Aorta (tissue), 5 donors: ENCODE measurements at places on chromosomes 2 and 18. TPM values are rescaled to one million over a fixed set of nuclear protein-coding genes. Genes with fewer than 3 reads are reported as not detected.

GRCh38 chr2:28108143-28108542 is 217.6 kb downstream of the BABAM2 start:
- no peaks in the 10 kb centered on the region for H3K36me3 ChIP-seq
- H3K27ac ChIP-seq: no peak overlapping the region
- no peaks in the 10 kb centered on the region for H3K4me1 ChIP-seq
- no peaks in the 10 kb centered on the region for H3K27me3 ChIP-seq
- DNase-seq: no peak

- peaks cover 3% of the 10 kb centered on the region for H3K36me3 ChIP-seq
- no peak overlapping the region for H3K27ac ChIP-seq
- DNase-seq: no peak
- no peaks in the 10 kb centered on the region for H3K27me3 ChIP-seq
- H3K4me3 ChIP-seq: no peak overlapping the region
Measured at GRCh38 chr2:190486037-190486623, 48.4 kb downstream of the NEMP2 start.

DNA sequence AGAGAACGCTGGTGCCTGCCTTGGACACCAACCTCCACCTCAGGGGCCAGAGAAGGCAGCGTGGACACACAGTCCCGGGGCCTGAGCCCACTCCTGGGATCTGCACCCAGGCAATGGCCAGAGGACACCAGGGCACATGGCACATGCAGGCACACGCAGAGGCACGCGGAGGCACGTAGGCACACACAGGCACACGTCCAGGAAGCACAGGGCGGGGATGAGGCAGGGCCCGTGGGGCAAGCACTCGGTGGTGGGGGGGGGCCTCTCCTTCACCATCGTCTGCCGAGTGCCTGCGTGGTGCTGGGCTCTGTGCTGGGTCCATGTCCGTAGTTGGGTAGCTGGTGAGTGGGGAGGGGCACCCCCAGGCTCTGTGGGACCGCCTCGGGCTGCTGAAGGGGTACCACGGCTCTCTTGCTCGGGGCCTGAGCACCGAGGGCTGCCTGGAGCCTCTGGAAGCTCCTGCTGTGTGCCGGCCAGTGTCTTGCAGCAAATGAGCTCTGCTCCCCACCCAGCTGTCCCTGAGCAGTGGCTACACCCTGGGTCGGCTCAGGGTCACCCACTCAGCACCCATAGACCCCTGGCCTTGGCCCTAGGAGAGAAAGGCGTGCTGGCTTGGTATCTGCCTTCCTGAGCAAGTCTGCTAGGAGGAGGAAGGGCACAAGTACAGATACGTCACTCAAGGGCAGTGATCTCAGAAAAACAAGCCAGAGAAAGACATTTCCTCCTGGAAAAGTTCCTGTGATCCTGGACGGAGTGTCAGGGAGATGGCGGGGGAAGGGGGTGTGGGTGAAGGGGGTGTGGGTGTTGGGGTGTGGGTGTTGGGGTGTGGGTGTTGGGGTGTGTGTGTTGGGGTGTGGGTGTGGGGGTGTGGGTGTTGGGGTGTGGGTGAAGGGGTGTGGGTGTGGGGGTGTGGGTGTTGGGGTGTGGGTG is 26.4 kb downstream of the RTP5 start:
- peak; percentile 75 for DNase-seq
- no peaks in the 10 kb centered on the region for H3K36me3 ChIP-seq
- H3K4me3 ChIP-seq: no peak overlapping the region
- no peaks in the 10 kb centered on the region for H3K4me1 ChIP-seq

- no peak for DNase-seq
- no peak overlapping the region for H3K4me3 ChIP-seq
- H3K4me1 ChIP-seq: no peaks in the 10 kb centered on the region
- H3K27me3 ChIP-seq: no peaks in the 10 kb centered on the region
- no peaks in the 10 kb centered on the region for H3K36me3 ChIP-seq
Measured at GRCh38 chr18:6575908-6576307, 153.6 kb upstream of the ARHGAP28 start.

GRCh38 chr2:142980246-142981068 is 103.0 kb downstream of the KYNU start:
- H3K27me3 ChIP-seq: no peaks in the 10 kb centered on the region
- no peaks in the 10 kb centered on the region for H3K36me3 ChIP-seq
- no peak overlapping the region for H3K27ac ChIP-seq
- no peak for DNase-seq

- no peak for DNase-seq
- no peaks in the 10 kb centered on the region for H3K4me1 ChIP-seq
- H3K4me3 ChIP-seq: no peak overlapping the region
Measured at GRCh38 chr2:19654310-19655090, 247.3 kb downstream of the TTC32 start.

GRCh38 chr2:54247115-54247514 is 8.9 kb downstream of the TSPYL6 start:
- H3K27me3 ChIP-seq: no peaks in the 10 kb centered on the region
- H3K36me3 ChIP-seq: no peaks in the 10 kb centered on the region
- H3K4me1 ChIP-seq: peaks cover 5% of the 10 kb centered on the region
- H3K4me3 ChIP-seq: no peak overlapping the region
- no peak for DNase-seq

DNA sequence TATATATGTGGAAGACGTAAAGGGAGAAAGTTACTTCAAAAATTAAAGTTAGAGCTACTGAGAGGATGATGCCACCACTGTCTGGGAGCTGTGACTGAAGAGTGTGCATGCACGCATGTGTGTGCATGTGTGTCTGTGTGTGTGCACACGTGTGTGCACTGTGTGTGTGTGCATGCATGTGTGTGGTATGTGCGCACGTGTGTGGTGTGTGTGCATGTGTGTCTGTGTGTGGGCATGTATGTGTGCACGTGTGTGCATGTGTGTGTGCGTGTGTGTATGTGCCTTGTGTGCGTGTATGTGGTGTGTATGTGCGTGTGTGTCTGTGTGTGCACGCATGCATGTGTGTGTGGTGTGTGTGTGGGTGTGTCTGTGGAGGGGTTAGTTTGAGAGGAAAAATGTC is 473.4 kb downstream of the CMPK2 start:
- no peak overlapping the region for H3K27ac ChIP-seq
- H3K27me3 ChIP-seq: no peaks in the 10 kb centered on the region
- no peak for DNase-seq

Gene LHCGR
- total RNA-seq: not detected

- H3K27ac ChIP-seq: no peak overlapping the region
- H3K36me3 ChIP-seq: no peaks in the 10 kb centered on the region
- H3K4me1 ChIP-seq: no peaks in the 10 kb centered on the region
- DNase-seq: no peak
Measured at GRCh38 chr2:227154986-227155774, 8.8 kb downstream of the COL4A4 start.

Gene C1QL2
- total RNA-seq: not detected

DNA sequence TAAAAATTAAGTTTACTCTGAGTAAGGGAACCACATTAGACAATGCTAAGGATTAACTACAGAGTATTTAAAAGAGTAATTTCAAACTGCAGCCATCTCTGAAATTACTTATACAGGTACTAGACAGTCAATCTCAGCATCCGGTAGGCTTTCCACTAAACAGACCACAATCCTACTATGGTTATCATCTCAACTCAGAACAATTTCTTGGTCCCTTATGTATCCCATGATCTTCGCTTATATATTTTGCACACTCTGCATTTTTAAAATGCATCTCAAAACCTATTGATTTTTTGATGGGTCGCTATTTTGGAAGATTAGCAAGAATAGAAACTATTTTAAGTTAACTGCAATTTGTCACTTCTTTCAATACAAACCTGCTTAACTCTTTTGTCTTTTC is 1.4 kb downstream of the PPP4R1 start:
- H3K4me3 ChIP-seq: peak overlapping the region; percentile 77
- H3K4me1 ChIP-seq: peaks cover 2% of the 10 kb centered on the region
- H3K27me3 ChIP-seq: no peaks in the 10 kb centered on the region
- no peak overlapping the region for H3K27ac ChIP-seq
- DNase-seq: no peak
- H3K36me3 ChIP-seq: no peaks in the 10 kb centered on the region

Gene GAREM1
- 24.0 TPM for total RNA-seq

Gene MEP1B
- total RNA-seq: not detected

DNA sequence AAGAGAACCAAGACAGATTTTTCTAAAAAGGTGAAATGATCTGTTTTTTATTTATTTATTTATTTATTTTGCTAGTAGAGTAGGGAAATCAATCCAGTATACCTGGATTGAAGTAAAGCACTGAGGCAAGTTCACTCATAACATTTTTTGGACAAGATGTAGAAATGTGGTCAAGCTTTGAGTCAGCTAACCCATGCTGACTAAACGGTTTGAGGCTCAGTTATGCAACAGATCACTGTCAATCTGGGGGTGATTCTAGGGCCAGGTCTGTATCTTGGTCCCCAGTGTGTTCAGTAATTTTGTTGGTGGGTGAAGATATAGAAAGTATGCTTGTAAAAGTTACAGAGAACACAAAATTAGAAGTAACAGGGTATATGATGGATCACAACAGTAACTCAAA is 60.2 kb downstream of the RMDN2 start:
- no peaks in the 10 kb centered on the region for H3K27me3 ChIP-seq
- H3K36me3 ChIP-seq: no peaks in the 10 kb centered on the region
- H3K4me3 ChIP-seq: no peak overlapping the region
- H3K27ac ChIP-seq: no peak overlapping the region

GRCh38 chr2:143617803-143618415 is 488.7 kb downstream of the ARHGAP15 start:
- no peaks in the 10 kb centered on the region for H3K36me3 ChIP-seq
- H3K4me3 ChIP-seq: no peak overlapping the region
- DNase-seq: no peak
- no peaks in the 10 kb centered on the region for H3K4me1 ChIP-seq

Gene C2orf80
- total RNA-seq: not detected

DNA sequence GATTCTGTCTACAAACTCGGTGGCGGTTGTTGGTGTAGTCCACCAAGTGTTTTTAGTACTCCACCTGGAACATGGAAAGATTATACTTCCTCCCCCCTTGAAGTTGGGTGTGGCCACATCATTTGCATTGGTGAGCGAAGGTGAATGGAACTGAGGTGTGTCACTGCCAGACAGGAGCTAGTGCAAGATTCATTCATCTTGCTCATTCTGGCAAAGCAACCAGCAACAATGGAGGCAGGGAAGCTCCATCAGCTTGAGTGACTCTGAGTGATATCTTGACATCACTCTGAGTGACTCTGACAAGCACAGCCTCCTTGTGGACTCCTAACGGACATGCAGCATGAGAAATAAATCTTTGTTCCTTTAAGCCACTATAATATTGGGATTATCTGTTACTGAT is 54.7 kb upstream of the SLC1A4 start:
- no peaks in the 10 kb centered on the region for H3K27me3 ChIP-seq
- DNase-seq: no peak
- H3K4me1 ChIP-seq: no peaks in the 10 kb centered on the region
- H3K27ac ChIP-seq: no peak overlapping the region

Gene DSG4
- not detected for total RNA-seq

Gene APOB
- 5.9 TPM for total RNA-seq

- no peak overlapping the region for H3K27ac ChIP-seq
- H3K4me3 ChIP-seq: no peak overlapping the region
- no peaks in the 10 kb centered on the region for H3K36me3 ChIP-seq
- no peaks in the 10 kb centered on the region for H3K4me1 ChIP-seq
Measured at GRCh38 chr2:53006980-53007379, 760.6 kb upstream of the CHAC2 start.

Gene CRYGC
- total RNA-seq: not detected

Gene NAT8
- not detected for total RNA-seq

- H3K4me1 ChIP-seq: no peaks in the 10 kb centered on the region
- H3K36me3 ChIP-seq: no peaks in the 10 kb centered on the region
- DNase-seq: no peak
- no peak overlapping the region for H3K4me3 ChIP-seq
Measured at GRCh38 chr2:166042356-166042755, 85.5 kb downstream of the SCN1A start.

DNA sequence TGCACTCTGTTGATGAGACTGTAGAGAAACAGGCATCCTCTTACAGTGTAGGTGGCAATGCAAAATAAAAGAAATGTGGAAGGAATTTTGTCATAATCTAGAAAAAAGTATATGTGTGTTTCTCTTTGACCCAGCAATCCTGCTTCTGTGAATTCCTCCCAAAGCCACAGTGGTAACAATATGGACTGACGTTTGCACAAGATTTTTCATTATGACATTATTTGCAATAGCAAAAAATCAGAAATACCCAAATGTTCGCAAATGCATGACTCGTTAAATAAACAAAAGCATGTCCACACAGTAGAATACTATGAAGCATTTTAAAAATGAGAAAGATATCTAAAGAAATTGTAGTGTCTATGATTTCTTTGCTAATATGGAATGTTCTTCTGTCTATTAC is 255.2 kb upstream of the NRP2 start:
- H3K4me3 ChIP-seq: no peak overlapping the region
- H3K27me3 ChIP-seq: no peaks in the 10 kb centered on the region
- H3K27ac ChIP-seq: no peak overlapping the region
- no peaks in the 10 kb centered on the region for H3K36me3 ChIP-seq
- no peak for DNase-seq
- H3K4me1 ChIP-seq: no peaks in the 10 kb centered on the region

GRCh38 chr18:24002479-24002878 is 12.1 kb upstream of the TTC39C start:
- H3K4me3 ChIP-seq: no peak overlapping the region
- H3K27ac ChIP-seq: no peak overlapping the region
- no peak for DNase-seq
- no peaks in the 10 kb centered on the region for H3K27me3 ChIP-seq
- no peaks in the 10 kb centered on the region for H3K4me1 ChIP-seq
- no peaks in the 10 kb centered on the region for H3K36me3 ChIP-seq

DNA sequence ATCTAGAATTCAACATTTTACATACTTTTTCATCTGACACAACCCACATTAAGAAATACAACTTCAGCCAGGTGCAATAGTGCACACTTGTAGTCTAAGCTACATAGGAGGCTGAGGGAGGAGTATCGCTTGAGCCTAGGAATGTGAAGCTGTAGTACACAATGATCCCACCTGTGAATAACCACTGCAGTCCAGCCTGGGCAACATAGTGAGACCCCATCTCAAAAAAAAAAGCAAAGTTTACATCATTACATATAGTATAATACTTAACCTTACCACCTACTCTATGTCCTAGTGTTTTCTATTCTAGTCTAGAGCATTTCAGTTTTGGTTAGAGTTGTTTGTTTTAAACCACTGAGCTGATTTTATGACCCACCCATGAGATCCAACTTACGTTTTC is 86.5 kb upstream of the FAM117B start:
- no peak overlapping the region for H3K4me3 ChIP-seq
- H3K27me3 ChIP-seq: no peaks in the 10 kb centered on the region
- no peak for DNase-seq

DNA sequence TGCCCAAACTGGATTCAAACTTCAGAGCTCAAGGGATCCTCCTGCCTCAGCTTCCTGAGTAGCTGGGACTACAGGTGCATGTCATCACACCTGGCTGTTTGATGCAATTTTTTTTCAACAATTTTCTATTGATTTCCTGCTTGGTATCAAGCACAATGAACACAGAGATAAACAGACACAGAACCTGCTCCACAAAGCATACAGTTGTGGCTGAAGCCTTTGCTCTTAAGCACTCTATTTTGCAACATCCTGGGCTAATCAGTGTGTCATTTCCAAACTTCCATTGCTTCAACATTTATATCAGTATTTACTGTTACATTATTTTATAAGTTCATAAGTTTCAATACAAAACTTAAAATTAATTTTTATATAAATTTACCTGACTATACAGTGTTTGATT is 79.4 kb downstream of the NEB start:
- H3K36me3 ChIP-seq: no peaks in the 10 kb centered on the region
- peaks cover 2% of the 10 kb centered on the region for H3K27me3 ChIP-seq
- H3K4me3 ChIP-seq: no peak overlapping the region
- no peak overlapping the region for H3K27ac ChIP-seq
- DNase-seq: no peak

GRCh38 chr2:151632993-151633565 is 101.2 kb downstream of the NEB start:
- DNase-seq: no peak
- H3K4me3 ChIP-seq: no peak overlapping the region
- no peak overlapping the region for H3K27ac ChIP-seq
- H3K36me3 ChIP-seq: no peaks in the 10 kb centered on the region
